GM19239 (cell line): ENCODE measurements at places on chromosomes 11 and 22.

DNA sequence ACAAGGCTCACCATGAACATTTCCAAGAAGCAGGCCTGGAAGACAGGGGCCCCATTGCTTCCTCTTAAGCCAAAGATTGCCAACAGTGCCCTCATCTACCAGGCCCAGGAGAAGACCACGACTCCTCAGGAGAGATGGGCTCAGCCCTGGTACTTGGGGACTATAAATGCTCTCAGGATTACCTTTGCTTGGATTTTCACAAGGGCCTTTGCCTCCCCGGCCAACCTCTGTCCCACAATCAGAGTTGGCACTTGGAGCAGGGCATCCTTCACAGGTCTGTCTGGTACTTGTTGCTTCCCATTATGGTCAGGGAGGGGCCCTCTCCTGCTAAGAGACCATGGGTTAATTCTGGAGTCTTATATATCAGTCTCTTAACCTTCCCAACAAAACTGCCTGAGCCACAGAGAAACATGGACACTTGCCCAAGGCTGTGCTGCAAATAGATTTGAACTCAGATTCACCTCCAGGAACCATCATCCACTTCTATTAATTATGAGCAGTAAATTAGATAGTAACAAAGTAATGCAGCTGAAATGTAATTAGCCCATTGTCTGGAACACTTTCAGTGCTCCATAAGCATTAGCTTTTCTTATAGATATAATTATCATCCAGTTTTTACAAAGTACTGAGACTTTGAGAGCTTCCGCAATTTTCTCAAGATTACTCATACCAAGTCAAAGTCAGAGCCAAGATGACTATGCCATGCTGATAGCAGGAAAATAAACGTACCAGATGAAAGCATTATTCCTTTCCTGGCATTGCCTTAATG, 33.5 kb downstream of the POU2AF3 start:
- no peak for DNase-seq

GRCh38 chr22:18075720-18076497, 1.9 kb upstream of the PEX26 start:
- no peak for DNase-seq

DNA sequence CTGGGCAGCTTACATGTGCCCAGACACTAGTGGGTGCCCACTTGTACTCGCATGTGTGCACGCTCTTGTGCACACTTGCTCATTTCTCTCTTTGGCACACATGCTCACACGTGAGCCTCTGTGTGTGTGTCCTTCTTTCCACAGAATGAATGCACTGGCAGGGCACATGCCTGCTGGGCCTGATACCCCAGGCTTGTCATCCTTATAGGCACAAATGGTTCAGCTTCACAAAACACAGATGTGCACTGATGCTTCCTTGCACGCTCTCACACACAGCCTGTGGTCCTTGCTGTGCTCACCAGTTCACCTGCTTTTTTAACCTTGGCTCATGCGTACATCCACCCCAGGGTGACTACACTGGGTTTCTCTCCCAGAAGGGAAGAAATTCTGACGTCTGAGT, 174.8 kb downstream of the BUD13 start:
- no peak for DNase-seq

DNA sequence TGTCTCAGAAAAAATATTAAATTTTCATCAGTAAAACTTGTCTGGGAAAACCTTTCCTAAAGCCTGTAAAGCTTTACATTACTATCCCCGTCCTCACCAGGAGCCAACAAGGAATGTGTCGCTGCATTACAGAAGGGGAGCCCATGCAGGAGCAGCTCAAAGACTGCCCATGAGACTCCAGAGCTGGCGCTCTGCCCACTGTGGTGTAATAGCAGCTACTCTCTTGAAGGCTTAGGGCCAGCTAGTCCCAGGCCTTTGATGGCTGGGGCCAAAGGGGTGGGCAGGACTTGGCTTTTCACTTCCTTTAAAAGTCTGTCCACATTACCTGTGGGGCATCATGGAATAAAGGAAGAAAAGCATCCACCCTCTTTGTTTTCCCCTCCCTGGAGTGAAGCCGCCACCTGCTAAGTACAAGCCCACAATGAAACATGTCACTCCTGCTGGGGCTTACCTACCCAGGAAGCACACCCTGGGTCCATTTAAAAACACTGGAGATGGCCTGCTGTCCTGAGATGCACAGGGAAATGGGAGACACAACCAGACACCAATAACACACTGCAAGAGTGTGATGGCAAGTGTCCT, 150.7 kb downstream of the ADAMTS15 start:
- no peak for DNase-seq

DNA sequence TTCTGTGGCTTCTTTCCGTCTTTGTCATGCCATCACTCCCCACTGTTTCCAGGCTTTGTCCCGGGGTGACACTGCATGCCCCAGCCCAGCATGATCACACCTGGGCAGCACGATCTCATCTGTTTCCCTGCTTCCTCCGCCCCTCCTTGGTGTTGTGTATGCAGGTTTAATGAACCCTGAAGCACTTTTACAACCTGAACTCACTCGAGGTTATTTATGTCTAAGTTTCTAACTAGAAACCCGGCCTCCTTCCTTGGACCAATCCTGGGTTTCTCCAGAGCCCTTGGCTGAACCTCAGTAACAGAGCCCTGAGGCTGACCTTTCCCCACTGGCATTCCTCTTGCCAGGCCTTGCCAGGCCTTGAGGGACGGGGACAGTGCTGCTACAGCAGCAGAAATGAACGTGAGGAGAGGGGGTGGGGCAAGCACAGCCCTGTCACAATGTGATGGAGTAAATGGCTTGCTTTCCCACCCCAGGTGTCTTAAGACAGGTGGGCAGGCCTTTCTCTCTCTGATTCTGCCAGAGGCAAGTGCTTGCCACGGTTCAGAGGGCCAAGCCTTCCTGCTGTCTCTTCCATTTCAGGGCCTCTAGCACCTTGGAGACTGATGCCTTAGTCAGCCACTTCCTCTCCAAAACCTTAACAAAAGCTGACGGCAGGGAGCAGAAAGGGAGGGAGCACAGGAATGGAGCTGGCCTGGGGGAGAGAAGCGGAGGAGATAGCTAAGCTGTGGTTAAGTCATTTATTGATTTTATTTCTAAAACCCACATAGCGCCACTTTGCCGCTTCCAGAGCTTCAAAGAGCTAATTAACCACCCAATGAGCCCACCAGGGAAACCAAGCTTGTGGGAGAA, 3.1 kb upstream of the PYGM start:
- no peak for DNase-seq

- no peak for DNase-seq
Observed at GRCh38 chr22:23233084-23233531, 52.8 kb downstream of the BCR start.

- no peak for DNase-seq
Observed at GRCh38 chr11:74249496-74249895, 61.9 kb downstream of the P4HA3 start.

GRCh38 chr11:114131461-114131864, 72.0 kb downstream of the ZBTB16 start:
- DNase-seq: no peak

DNA sequence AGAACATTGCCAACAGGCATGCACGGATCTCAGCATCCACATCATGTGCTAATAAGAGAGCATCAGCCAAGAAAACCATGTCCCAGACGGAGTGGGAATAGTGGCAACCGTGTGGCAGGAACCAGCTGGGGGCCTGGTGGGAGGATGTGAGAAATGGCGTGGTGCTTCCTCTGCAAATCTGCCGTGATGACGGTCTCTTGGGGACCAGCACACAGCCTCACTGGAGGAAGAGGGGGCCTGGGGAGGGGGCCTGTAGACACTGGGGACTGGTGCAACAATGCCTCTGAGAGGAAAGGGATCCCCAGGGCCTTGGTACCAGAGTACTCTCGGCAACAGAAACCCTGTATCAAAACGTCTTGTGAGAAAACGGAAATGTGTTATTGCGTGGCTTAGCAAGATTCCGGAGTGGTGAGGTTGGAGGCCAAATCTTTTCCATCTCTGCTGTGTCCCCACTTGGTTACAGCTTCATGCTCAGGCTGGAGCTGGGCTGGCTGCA, 154.3 kb upstream of the TBCEL start:
- DNase-seq: peak; percentile 17

DNA sequence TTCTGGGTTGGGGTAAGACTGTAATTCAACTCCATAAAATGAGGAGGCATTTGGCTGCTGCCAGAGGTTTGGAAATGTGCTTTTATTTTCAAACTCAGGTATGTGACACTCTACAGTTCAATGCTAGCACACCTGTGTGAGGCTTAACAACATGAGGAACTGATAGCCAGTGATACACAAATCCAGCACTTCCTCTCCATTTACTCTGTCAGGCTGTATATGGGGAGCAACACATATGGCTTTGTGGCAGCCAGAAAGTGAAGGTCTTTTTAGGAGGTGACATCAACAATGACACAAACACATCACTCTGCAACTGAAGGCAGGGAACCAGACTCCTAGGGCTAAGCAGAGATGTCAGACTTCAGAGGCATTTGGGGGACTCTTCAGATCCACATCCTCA, 4.6 kb upstream of the LYVE1 start:
- no peak for DNase-seq

GRCh38 chr22:49257551-49257961, 570.1 kb downstream of the BRD1 start:
- no peak for DNase-seq

DNA sequence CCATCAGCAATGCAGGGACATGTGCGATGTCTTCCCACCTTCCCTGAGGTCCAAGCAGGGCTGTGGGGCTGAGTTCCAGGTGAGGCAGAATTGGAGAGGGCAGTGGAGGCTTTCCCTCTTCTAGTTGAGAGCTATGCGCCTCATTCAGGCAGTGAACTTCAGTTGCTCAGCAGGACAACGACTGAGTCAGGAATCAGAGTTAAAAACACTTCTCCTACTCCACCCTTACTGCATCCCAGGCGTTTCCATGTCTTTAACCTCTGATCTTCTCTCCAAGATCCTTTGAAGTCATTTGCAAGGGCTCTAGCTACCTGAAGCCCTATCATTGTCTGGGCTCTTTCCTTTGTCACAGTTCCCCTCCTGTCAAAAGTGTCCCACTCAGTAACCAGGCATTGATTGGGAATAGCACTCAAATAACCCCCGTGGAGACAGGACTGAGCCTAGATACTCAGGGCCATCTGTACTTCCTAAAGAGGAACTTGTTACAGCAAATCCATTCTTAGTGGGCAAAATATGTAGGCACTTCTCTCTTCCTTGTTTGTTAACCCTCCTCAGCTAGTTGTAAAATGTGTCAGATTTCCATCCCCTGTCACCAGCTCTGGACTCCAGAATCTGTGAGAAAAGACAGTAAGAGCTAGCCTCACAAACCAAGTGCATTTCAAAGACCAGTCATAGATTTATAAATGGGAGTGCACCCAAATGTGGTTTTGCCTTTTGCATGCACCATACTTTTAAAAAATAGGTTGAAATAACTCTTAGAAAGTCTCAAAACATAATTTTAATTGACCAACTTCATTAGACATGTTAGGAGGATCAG, 72.5 kb upstream of the MYO18B start:
- no peak for DNase-seq

GRCh38 chr11:45023065-45023365, 72.3 kb upstream of the TP53I11 start:
- DNase-seq: no peak

GRCh38 chr22:39529487-39529851, 3.1 kb downstream of the RPS19BP1 start:
- DNase-seq: no peak

GRCh38 chr11:3983101-3983500, 111.5 kb upstream of the RRM1 start:
- no peak for DNase-seq
